Stimulated activated naive B cell treated with anti-CD40 and anti-IgM and Interleukin-4, amounts not matched to agents 10 μg/mL and 1 μg/mL and 100 μg/mL, for 72 hours (primary cell): ENCODE measurements at places on chromosomes 12 and 14.

DNA sequence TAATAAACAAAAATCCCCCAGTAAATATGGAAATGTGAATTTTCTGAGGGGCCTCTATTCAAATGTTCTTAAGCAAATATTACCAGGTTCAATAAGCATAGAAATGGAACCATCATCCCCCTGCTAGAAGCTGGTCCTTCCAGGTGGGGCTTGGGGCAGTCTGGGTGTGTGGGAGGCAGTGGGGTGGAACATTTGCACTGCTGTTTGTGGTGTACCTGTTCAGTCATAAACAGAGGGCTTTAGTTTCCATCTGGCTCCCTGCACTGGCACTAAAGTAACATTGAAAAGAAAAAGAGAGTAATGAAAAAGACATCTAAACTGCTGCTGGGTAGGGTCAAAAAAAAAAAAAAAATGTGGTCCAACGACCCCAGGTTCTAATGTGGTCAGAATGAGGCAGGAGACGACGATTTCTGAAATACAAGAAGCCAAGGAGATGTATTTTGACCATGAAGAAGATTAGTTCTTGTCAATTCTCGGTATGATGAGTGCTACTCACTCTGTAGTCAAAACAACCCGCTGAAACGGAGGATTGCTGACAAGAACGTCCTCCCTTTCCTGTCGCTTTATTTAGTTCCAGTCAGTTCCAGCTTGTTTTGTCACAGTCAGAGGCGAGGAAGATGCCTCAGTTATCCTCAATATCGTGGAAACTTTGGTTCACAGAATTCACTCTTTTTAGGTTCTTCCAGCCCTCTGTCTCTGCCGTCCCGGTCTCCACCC is 44.2 kb upstream of the MANSC4 start:
- DNase-seq, result no peak

- DNase-seq, result no peak
Observed at GRCh38 chr12:108646600-108647579, 13.2 kb upstream of the SELPLG start.

DNA sequence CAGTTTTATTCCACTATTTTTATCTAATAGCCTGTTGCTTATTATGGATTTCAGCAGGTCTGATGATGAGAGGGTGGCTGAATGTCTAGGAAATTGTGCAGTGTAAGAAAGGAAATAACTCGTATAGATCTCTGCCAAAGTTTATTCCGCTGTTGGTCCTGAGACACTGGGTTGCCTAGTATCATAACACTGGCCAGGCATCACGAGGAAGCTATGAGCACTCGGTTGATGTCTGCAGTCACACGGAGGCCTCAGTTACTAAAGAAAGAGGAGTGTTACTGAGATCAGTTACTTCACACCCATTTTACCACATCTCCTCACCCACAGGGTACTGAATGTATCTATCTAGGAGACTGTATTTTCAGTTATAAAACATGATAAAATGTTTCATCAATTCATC is 21.9 kb downstream of the BHLHE41 start:
- no peak for DNase-seq

GRCh38 chr14:23307146-23307530 is 505 bp downstream of the BCL2L2 start:
- DNase-seq, result no peak

GRCh38 chr12:1103632-1104031 is 112.6 kb downstream of the ERC1 start:
- no peak for DNase-seq

DNA sequence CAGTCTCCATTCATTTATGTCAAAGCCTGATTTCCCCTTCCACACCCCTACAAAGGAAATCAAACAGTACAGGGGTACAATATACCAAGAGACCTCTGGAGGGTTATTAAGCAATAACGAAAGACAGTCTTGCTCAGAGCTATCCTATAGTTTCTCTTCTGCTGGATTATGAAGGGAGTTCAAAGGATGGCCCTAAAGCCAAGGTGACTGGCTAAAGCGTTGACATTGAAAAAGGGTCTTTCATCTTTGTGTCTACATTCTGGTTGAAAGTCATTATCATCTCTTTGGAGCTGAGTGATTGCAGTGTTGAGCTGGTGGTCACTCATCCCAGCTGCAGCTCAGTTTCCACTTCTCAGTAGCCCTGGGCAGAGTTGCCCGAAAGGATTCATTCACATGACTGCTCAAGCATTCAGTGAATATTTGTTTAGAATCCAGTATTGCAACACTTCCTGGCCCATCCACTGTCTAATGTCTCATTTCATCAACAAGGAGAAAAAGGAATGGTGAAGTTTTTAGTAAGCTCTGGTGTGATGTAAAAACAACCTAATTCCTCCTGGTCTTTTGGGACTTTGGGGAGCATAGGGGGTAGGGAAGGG is 19.2 kb upstream of the TBX5 start:
- no peak for DNase-seq

DNA sequence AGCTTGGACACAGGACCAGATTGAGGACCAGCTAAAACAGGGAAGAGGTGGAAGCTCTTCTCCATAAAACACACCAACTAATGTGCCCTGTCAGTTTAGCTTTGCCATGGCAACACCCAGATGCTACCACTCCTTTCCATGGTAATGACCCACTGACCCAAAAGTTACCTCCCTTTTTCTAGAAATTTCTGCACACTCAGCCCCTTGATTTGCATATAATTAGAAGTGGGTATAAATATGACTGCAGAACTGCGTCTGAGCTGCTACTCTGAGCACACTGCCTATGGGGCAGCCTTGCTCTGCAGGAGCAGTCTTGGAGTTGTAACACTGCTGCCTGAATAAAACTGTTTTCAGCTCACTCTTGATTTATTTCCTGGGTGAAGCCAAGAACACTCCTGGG is 3.2 kb upstream of the TDG start:
- DNase-seq, result no peak

GRCh38 chr14:22409006-22409405 is 180.0 kb downstream of the DAD1 start:
- DNase-seq, result no peak
